ENCODE measurements at places on chromosomes 6 and 20.

DNA sequence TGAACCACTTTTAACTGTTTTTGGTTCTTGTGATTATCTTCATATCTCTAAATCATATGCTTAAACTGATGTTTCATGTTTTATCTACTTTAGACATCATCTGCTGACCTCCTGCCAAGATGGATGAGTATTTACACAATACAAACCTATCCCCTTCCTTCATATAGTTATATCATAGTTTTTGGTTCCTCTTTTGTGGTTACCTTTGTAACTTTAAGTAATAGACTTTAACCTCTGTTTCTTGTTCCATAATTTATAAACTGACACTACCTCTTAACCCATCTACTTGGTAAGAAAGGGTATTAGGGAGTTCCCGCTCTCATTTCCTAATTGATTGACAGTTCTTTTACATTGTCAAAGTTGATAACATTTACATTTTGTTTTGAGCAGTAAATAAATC, 11.9 kb downstream of the PCMT1 start:
- no peaks in the 10 kb centered on the region for H3K27me3 ChIP-seq
- H3K4me3 ChIP-seq, result no peak overlapping the region
- H3K36me3 ChIP-seq, result peaks cover 9% of the 10 kb centered on the region
- H3K27ac ChIP-seq, result no peak overlapping the region
- no peaks in the 10 kb centered on the region for H3K4me1 ChIP-seq

DNA sequence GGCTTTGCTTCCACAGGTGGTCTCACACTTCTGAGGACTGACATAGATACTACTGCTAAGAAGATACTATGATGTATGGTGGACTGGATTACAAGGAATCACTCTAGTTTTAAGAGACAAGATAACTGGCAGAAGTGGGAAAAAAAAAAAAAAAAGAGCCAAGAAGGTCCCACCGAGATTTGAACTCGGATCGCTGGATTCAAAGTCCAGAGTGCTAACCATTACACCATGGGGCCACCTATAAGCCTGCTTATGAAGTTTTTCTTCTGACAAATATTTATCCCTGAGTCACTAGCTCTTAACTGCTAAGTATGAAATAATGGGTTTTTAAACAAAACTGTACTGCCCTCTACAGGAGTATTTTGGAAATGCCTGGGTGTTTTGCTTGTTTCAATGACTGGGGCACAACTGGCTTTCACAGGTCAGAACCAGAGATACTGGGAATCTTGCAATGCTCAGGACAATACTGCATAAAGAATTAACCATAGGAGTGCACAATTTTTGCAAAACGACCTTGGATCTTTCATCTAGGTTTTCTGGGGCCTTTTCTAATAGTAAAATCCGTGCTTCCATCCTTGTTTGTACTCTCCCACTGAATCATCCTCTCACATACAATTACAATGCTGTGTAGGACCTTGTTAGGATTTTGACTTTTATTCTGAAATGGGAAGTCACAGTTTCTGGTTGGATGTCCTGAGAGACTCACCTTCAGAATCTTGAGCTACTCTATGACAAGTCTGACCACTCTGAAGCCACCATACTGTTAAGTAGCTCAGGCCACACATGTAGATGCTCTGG, 116.3 kb downstream of the OR2B2 start:
- DNase-seq, result peak; percentile 78
- no peak overlapping the region for H3K27ac ChIP-seq
- peaks cover 13% of the 10 kb centered on the region for H3K27me3 ChIP-seq

GRCh38 chr20:63587776-63588591, 13.9 kb upstream of the HELZ2 start:
- H3K4me1 ChIP-seq, result peaks cover 2% of the 10 kb centered on the region
- no peak overlapping the region for H3K4me3 ChIP-seq
- peaks cover 7% of the 10 kb centered on the region for H3K27me3 ChIP-seq

DNA sequence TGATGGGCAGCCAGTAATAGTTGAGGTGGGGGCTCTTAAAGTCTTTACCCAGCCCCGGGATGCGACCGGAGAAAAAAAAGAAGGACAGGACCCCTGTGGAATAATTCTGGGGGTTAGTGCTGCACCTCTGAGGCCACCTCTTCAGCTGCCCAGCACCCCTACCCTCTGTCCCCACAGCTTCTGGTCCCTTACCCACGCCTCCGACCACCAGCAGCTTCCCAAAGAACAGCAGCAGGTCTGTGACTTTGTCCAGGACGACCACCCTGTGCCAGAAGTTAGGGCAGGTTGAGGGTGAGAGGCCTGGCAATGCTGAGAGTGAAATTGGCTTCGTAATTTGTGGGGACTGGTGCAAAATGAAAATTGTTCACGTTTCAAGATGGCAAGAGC, 2.2 kb upstream of the NEU1 start:
- peaks cover 3% of the 10 kb centered on the region for H3K4me1 ChIP-seq
- no peak overlapping the region for H3K4me3 ChIP-seq
- peaks cover 14% of the 10 kb centered on the region for H3K27me3 ChIP-seq
- H3K36me3 ChIP-seq, result no peaks in the 10 kb centered on the region
- H3K27ac ChIP-seq, result peak overlapping the region; percentile 42

DNA sequence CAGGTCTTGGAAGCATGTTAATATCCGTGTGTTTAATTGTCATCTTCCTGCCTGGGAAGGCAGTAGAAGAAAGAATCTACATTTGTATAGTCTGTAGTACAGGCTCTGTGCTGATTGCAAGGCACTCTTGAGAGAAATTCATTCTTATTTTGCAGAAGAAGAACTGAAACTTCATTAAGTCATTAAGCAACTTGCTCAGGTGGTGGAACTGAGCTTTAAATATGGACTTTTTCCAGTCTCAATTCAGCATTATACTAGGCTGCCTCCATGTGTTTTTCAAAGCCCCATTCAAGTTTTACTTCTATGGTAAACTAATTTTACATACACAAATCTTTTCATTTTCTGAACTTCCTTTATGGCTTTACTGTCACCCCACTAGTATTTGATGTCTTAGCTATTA, 18.7 kb downstream of the ZNF451 start:
- H3K4me1 ChIP-seq, result no peaks in the 10 kb centered on the region
- no peaks in the 10 kb centered on the region for H3K27me3 ChIP-seq
- H3K36me3 ChIP-seq, result peaks cover 7% of the 10 kb centered on the region

DNA sequence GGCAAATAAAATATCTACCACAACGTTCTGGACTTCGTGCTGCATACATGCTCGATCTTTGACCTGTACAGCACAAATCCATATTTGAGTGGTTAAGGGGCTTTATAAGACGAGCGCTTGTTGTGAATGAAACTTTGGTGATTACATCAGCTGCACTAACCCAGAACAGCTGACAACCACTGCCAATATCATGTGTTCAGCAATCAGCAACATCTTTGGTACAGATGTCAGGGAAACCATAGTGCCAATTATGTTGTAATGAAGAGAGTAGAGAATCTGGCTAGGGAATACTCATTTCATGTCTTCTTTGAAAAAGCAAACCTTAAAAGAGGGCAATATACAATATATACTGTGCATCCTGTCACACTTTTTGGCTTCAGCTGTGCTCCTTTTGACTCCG, 188.6 kb upstream of the NT5E start:
- H3K4me1 ChIP-seq, result no peaks in the 10 kb centered on the region
- H3K27me3 ChIP-seq, result no peaks in the 10 kb centered on the region
- no peaks in the 10 kb centered on the region for H3K36me3 ChIP-seq
- no peak overlapping the region for H3K4me3 ChIP-seq

GRCh38 chr20:46622165-46622564, 29.1 kb downstream of the SLC13A3 start:
- peaks cover 1% of the 10 kb centered on the region for H3K27me3 ChIP-seq
- no peak for DNase-seq
- no peak overlapping the region for H3K27ac ChIP-seq
- H3K4me1 ChIP-seq, result no peaks in the 10 kb centered on the region

DNA sequence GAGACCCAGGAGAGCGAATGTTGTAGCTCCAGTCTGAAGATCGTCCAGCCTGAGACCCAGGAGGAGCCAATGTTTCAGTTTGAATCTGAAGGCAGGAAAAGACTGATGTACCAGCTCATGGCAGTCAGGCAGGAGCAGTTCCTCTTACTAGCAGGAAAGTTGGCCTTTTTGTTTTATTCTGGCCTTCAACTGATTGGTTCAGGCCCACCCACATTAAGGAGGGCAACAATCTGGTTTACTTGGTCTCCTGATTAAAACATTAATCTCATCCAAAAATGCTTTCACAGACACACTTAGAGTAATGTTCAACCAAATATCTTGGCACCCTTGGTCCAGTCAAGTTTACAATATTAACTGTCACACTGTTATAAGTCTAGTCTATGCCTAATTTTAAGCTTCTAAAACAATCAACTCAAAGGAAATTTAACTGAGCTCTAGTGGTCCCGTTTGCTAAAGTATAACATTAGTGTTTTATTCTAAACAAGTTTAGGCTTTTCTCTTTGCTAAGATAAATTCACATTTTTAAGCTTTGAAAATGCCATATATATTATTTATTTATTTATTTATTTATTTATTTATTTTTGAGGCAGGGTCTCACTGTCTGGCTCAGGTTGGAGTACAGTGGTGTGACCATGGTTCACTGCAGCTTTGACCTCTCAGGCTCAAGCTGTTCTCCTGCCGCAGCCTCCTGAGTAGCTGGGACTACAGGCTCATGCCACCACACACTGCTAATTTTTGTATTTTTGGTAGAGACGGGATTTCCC, 275.5 kb upstream of the SLC35B3 start:
- no peaks in the 10 kb centered on the region for H3K36me3 ChIP-seq
- H3K27ac ChIP-seq, result no peak overlapping the region
- H3K4me3 ChIP-seq, result no peak overlapping the region
- peaks cover 1% of the 10 kb centered on the region for H3K27me3 ChIP-seq
- DNase-seq, result no peak
- H3K4me1 ChIP-seq, result peaks cover 5% of the 10 kb centered on the region

DNA sequence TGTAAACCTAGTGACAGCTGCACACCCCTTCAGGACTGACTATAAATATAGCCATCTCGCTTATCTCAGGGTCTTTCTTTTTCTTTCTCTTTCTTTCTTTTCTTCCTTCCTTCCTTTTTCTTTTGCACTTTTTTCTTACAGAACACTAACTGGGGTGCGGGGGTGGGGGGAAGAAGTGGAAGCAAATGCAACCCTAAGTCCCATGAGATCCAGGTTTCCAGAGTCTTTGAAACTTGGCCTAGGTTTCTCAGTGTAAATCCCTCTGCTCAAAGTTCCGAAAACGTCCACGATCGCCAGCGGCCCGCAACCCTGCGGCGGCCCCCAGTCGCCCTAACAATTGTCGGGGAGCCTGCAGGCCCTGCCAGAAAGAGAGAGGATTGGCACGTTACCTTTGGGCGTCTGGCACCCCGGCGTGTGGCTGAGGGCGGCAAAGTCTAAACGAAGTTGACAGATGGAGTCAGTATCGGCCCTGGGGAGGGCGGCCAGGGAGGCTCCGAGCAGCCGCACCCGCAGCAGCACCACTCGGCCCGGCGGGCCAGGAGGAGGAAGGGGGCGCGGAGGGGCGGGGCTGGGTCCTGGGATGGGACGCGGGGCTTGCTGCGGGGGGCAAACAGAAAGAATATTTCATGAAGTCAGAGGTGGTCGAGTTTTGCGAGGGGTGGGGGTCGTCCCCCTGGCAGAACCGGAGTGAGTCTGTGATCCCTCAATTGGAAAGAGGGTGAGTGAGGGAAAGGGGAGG, 577 bp upstream of the FOXF2 start:
- H3K4me3 ChIP-seq, result peak overlapping the region; percentile 56
- DNase-seq, result no peak
- peaks cover 44% of the 10 kb centered on the region for H3K27me3 ChIP-seq
- no peaks in the 10 kb centered on the region for H3K36me3 ChIP-seq
- H3K4me1 ChIP-seq, result peaks cover 23% of the 10 kb centered on the region

GRCh38 chr6:116405652-116406356, 35.1 kb downstream of the DSE start:
- H3K27me3 ChIP-seq, result no peaks in the 10 kb centered on the region
- peaks cover 3% of the 10 kb centered on the region for H3K4me1 ChIP-seq
- no peaks in the 10 kb centered on the region for H3K36me3 ChIP-seq
- no peak overlapping the region for H3K27ac ChIP-seq
- DNase-seq, result no peak

DNA sequence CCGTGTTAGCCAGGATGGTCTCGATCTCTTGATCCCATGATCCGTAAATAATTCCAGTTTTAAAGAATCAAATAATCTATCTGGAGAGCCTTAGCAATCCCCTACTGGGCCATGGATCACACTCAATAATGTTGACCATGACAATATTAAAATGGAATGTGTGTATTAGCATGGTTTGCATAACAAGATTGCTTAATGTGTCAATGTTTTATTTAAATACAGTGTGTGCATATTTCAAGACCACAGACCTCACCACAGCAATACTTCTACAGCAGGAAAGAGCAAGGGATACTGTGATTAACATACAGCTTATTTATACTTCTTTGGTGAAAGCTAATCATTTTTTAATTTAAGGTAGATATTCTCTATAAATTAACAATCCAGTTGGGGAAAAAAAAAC, 470.4 kb downstream of the TFAP2B start:
- peaks cover 2% of the 10 kb centered on the region for H3K27me3 ChIP-seq
- H3K36me3 ChIP-seq, result no peaks in the 10 kb centered on the region
- no peak for DNase-seq
- H3K27ac ChIP-seq, result no peak overlapping the region

- peak within 1 kb of the TSS; percentile 72 for H3K27ac ChIP-seq
- peaks cover 60% of the 10 kb centered on the region for H3K4me1 ChIP-seq
- DNase-seq, result peak; percentile 60
- peak within 1 kb of the TSS; percentile 79 for H3K4me3 ChIP-seq
Observed at GRCh38 chr20:59006864-59007664, at the start of gene CTSZ. Gene CTSZ (minus strand): TSS chr20:59007254. CDS start chr20:59007128, 126 bp downstream.

- DNase-seq, result no peak
- H3K27ac ChIP-seq, result no peak overlapping the region
- peaks cover 12% of the 10 kb centered on the region for H3K4me1 ChIP-seq
- H3K36me3 ChIP-seq, result peaks cover 12% of the 10 kb centered on the region
Observed at GRCh38 chr20:24489631-24490260, 20.3 kb downstream of the SYNDIG1 start.

- DNase-seq, result no peak
- no peak overlapping the region for H3K4me3 ChIP-seq
- peaks cover 4% of the 10 kb centered on the region for H3K36me3 ChIP-seq
- H3K4me1 ChIP-seq, result peaks cover 8% of the 10 kb centered on the region
- H3K27me3 ChIP-seq, result peaks cover 3% of the 10 kb centered on the region
- no peak overlapping the region for H3K27ac ChIP-seq
Observed at GRCh38 chr6:30349421-30350177, 4.6 kb downstream of the RPP21 start.

DNA sequence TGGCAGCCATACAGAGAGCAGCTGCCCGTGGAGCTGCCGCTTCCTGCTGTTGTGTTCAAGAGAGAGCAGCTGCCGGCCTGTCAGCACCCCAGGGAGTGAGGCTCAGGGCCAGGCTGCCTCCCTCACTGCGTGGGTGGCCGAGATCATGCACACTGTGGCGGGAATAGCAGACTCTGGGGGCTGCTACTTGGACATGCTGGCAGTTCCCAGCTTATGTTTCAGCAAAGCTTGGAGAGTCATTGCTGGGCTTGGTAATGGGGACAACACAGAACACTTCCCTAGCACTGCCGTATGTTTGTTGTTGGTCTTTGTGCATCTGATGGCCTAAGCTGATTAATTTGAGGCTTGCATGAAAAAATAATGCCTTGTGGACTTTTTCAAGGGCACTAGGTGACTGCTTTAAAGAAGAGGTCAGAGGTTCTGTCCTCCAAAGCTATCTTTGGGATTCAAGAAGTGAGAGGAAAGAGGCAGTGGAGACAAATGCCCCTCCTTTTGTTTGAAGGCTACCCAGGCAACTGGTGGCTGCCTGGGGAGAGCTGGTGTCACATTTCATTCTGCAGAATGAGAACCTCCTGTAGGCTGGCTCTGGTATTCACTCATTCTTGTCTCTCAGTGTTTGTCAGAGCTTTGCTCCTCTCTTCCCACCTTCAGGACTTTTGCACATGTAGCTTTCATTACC, 18.8 kb downstream of the MRAP2 start:
- H3K36me3 ChIP-seq, result no peaks in the 10 kb centered on the region
- H3K27me3 ChIP-seq, result peaks cover 7% of the 10 kb centered on the region
- peak; percentile 28 for DNase-seq
- H3K27ac ChIP-seq, result peak overlapping the region; percentile 90
- peaks cover 33% of the 10 kb centered on the region for H3K4me1 ChIP-seq

GRCh38 chr6:41546866-41547798, 951 bp downstream of the FOXP4 start:
- DNase-seq, result peak; percentile 57
- H3K36me3 ChIP-seq, result peaks cover 5% of the 10 kb centered on the region
- peak overlapping the region; percentile 98 for H3K4me3 ChIP-seq
